ENCODE measurements at places on chromosomes 13 and 19.

GRCh38 chr19:48870048-48870447, 1.6 kb upstream of the PLEKHA4 start:
- no peak overlapping the region for H3K4me3 ChIP-seq
- DNase-seq, result no peak
- H3K36me3 ChIP-seq, result peaks cover 18% of the 10 kb centered on the region
- H3K27me3 ChIP-seq, result no peaks in the 10 kb centered on the region
- H3K4me1 ChIP-seq, result peaks cover 8% of the 10 kb centered on the region

DNA sequence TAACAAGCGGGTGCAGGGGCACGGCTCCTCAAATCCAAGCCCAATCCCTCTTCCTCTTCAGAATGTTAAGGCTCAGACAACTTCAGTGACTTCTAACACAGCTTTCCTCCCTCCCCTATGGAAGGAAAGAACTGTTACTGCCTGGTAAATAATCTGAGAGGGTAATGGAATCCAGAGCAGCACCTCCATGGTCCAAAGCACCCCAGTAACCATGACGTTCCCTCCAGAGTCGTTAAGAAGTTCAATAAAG, 969 bp downstream of the AKT2 start:
- H3K4me3 ChIP-seq, result peak overlapping the region; percentile 99
- no peak for DNase-seq
- H3K27ac ChIP-seq, result peak overlapping the region; percentile 56

DNA sequence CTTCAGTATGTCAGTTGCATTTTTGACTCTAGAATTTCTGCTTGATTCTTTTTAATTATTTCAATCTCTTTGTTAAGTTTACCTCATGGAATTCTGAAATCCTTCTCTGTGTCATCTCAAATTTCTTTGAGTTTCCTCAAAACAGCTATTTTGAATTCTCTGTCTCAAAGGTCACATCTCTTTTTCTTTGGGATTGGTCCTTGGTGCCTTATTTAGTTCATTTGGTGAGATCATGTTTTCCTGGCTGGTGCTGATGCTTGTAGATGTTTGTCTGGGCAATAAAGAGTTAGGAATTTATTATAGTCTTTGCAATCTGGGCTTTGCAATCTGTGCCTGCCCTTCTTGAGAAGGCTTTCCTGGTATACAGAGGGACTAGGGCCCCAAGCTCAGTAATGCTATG, 18.5 kb upstream of the KBTBD7 start:
- no peak for DNase-seq
- H3K27ac ChIP-seq, result no peak overlapping the region
- peaks cover 10% of the 10 kb centered on the region for H3K4me1 ChIP-seq

DNA sequence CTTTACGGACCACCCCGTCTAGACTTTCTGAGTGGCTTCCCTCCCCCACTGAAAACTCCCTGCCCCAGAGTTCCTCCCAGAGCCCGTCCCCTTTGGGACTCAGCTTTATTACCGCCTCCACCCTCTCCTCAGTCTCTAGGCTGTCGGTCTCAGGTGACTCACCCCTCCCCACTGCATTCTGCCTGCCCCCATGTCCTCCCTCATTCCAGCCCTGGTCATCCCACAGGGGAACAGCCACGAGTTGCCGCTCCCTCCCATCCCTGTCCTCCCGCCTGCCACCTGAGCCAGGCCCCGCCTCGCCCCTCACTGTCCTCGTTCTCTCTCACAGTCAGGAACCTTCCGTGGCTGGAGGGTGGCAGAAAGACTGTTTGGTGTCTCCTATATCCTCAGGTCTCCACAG, 57.3 kb downstream of the SMARCA4 start:
- H3K27ac ChIP-seq, result no peak overlapping the region
- no peaks in the 10 kb centered on the region for H3K27me3 ChIP-seq
- DNase-seq, result no peak
- no peaks in the 10 kb centered on the region for H3K4me1 ChIP-seq
- no peak overlapping the region for H3K4me3 ChIP-seq

Measured in PC-3 (cell line).